Muscle of back (tissue), 13 donors: ENCODE measurements at places on chromosomes 7 and 10.
A peak's percentile ranks its signal among the peaks of the same experiment; 100 is the strongest.

DNA sequence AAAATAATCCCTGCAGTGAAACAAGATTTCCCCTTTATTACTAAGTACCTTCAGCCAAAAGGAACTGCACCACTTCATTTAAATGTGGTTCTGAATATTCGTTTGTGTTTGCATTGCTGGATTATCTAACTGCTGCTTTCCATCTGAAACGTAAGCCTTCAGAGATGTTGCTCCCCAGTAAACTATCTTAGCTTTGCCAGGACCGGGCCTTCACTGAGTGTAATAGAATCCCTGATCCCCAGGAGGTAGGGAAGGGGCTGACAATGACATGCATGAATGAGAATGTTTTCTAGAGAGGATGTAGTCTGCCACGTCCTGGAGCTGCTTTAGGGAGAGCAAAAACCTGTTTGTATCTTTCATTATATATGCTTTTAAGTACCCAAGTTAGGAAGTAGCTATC is 19.5 kb upstream of the INSYN2A start:
- no peak for DNase-seq

GRCh38 chr7:3232228-3232627 is 68.8 kb upstream of the SDK1 start:
- DNase-seq: no peak

DNA sequence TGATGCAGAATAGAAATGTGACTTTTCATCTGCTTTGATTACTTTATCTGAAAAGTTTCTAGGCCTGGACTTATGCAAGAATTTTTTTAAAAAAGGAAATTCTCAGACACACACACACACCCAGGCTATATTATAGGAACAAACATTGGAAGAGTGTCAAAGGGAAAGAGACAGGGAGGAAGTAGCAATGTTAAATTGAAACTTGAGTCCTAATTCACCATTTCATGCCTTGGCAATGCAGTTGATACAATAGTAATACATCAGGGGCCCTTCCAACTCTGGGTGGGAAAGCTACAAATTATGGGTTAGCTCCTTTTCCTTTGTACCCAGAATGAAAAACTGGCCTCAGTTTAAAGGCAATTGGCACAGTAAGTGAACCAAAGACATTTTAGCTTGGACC is 258.0 kb upstream of the LYZL1 start:
- DNase-seq: peak; percentile 36

- no peak for DNase-seq
Measured at GRCh38 chr10:104492329-104492940, 138.8 kb downstream of the CFAP58 start.

DNA sequence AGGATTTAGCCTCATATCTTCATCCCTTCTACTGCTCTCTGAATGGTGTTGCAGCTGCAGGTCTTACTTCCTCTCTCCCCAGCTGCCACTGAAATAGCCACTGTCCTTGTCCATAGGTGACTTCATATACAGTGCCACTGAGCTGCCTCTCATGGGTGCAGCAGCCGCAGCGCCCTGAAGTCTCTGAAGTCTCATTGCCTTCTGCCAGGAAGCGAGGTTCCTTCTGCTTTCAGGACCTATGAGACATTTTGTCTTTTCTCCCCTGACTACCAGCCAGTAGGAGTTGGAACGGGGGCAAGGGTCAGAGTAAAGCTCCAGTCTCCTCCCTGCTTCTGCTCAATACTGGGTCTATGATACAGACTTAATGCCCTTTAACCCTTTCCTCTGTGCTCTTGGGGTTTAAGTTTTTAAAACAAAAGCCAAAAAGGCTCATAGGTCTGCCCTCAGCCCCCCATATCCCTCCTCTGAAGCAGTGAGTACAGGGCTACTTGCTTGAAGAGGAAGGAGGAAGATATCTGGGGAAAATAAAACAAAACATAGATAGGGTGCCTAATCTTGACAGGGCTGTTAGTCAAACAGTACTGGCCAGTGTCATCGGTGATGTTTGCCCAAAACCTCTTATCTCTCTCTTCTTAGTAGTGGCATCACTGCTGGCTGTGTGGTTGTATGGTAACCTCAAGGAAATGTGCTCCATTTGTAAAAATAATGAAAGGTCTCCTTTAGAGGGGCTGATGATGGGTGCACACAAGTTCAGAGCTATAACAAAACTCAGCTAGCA is 7.1 kb downstream of the PLCE1 start:
- no peak for DNase-seq

GRCh38 chr10:33482486-33482885 is 148.0 kb upstream of the NRP1 start:
- no peak for DNase-seq

DNA sequence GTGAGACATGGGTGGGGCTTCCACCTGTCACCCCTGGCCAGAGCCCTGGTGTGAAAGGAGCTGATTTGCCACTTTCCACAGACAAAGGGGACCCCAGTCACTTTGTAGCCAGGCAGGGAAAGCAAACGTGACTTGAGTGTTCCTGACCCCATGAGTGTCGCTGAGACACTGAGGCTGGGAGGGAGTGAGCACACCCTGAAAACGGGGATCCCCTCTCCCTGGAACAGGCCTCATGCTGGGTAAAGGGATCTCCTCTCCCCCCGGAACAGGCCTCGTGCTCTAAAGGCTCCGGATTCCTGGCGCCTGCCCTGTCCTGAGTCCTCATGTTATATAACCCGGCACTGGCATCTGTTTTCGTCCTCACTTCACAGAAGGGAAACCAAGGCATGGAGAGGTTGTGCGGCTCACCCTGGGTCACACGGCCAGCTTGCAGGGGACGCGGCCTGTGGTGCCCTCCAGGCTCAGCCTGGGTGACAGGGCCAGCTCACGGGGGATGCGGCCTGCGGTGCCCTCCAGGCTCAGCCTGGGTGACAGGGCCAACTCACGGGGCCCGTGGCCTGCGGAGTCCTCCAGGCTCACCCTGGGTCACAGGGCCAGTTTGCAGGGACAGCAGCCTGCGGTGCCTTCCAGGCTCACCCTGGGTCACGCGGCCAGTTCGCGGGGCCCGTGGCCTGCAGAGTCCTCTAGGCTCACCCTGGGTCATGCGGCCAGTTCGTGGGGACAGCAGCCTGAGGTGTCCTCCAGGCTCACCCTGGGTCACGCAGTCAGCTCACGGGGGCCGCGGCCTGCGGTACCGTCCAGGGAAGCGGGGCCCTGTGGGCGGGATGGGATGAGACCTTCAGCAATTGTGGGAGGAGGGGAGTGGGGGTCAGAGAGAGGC is 104.7 kb downstream of the PDGFA start:
- no peak for DNase-seq

DNA sequence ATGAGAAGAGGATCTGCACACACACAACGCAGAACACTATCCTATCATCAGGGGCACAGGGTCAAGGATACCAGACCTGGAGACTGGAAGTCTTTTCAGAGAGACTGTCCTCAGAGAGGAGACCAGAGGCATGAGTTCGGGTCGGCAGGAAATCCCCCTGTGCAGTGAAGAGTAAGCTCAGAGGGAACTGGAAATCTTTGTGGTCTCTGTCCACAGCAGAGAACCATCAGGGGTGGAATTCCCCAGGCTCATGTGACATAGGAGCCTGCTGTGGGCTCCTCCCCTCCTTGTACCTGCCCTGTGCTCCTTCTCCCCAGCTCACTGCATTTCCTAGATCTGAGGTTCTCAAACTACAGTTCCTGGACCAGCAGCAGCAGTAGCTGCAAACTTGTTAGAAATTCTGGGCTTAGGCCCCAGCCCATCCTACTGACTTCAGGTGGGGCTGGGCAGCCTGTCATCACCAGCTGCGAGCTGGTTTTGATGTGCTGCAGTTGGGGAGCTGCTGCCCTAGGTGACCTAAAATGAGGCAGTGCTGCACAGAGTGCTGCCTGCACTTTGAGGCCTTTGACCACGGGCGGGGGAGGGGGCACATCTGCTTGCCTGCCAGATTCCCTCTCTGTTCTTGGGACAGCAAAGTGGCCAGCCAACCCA is 2.4 kb downstream of the ZMIZ2 start:
- DNase-seq: no peak

DNA sequence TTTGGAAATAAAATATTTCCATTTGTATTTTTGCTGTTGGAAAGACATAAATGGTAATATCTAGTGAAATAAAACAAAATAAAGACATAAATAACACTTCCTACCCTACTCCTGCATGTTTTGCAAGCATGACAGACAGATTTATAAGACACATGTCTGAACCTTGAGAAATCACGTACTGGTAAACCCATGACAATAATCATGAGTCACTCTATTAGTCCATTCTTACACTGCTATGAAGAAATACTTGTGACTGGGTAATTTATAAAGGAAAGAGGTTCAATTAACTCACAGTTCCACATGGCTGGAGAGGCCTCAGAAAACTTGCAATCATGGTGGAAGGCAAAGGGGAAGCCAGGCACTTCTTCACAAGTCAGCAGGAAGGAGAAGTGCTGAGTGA is 942.2 kb downstream of the REEP3 start:
- DNase-seq: no peak
